Upper lobe of right lung (tissue), 1 donor: ENCODE measurements at places on chromosomes 2 and 18. TPM values are rescaled to one million over a fixed set of nuclear protein-coding genes. Genes with fewer than 3 reads are reported as not detected.
A peak's percentile ranks its signal among the peaks of the same experiment; 100 is the strongest.

DNA sequence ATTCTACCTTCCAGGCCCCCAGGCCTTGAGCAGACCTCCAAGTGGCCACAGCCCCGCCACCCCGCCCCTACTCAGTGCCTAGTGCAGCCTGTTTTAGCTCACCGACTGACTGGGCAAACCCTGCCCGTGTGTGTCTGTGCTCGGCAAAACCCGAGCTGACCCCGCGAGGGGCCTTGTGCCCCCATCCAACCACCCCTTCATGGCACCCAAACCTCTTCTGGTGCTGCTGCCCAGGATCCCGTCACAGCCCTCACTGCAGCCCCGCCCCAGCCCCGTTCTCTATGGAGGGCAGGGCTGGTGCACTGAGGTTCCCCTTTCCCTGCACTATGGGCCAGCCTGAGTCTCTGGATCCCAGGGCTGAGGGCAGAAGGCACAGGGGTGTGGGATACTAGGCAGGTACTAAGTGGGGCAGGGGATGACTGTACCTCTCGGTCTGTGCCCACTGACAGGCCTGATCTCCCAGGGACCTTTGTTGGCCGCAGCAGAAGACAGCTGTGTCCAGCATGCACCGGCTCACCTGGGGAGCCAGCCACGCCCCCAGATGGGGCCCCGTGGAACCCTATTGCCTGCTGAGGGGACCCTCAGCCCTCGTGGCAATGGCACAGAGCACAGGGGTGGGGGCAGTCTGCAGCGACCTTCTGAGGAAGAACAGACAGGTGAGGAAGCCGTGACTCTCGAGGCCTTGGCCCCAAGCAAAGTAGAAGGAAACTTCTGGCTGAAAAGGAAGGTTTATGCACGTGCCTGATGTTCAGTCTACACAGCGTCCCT is 69.9 kb upstream of the OTOS start:
- no peaks in the 10 kb centered on the region for H3K27me3 ChIP-seq
- H3K36me3 ChIP-seq, result no peaks in the 10 kb centered on the region
- no peaks in the 10 kb centered on the region for H3K4me1 ChIP-seq

GRCh38 chr2:144459937-144460336 is 60.0 kb downstream of the ZEB2 start:
- H3K27me3 ChIP-seq, result no peaks in the 10 kb centered on the region
- H3K4me1 ChIP-seq, result peaks cover 56% of the 10 kb centered on the region
- no peaks in the 10 kb centered on the region for H3K36me3 ChIP-seq
- H3K27ac ChIP-seq, result peak overlapping the region; percentile 59
- no peak overlapping the region for H3K4me3 ChIP-seq

The ASB18 gene
- not detected for total RNA-seq

- no peaks in the 10 kb centered on the region for H3K4me1 ChIP-seq
- no peaks in the 10 kb centered on the region for H3K27me3 ChIP-seq
- DNase-seq, result no peak
- no peaks in the 10 kb centered on the region for H3K36me3 ChIP-seq
These were observed 601.7 kb downstream of the NR4A2 start for GRCh38 chr2:155730804-155731203.

DNA sequence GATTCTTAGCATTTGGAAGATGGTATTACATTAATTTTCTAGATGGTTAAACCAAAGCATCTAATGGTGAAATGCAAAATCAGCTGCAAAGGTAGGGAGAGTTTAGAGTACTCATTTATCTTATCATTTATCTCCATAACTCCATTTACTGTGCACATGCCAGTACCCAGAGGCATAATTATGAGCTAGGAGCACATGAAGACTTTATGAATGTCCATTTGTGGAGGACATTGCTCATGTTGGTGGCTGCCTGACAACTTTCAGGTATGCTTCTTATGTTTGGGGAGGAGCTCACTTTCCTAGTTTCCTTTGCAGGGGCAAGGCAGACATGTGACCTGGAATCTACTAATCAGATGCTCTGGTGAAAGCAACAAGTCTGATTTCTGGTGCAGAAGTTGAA is 134.0 kb downstream of the NRP2 start:
- no peak for DNase-seq
- H3K36me3 ChIP-seq, result no peaks in the 10 kb centered on the region
- H3K4me1 ChIP-seq, result no peaks in the 10 kb centered on the region

DNA sequence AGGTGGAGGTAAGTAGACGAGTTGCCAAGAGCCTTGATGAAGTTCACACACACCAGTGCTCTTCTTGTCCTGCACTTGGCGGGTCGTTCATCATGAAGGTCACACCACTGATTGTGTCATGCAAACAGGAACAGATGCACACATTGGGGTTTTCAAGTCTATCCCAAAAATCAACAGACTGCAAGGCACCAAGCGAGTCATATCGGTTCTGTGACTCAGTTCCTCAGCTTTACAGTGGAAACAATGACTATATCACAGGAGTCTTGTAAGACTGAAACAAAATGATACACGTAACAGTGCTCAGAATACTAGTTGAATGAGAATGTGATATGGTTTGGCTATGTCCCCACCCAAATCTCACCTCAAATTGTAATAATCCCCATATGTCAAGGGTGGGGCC is 526.9 kb upstream of the ID2 start:
- no peaks in the 10 kb centered on the region for H3K36me3 ChIP-seq
- no peaks in the 10 kb centered on the region for H3K27me3 ChIP-seq
- H3K4me3 ChIP-seq, result no peak overlapping the region
- no peak for DNase-seq

- no peaks in the 10 kb centered on the region for H3K36me3 ChIP-seq
- H3K4me3 ChIP-seq, result no peak overlapping the region
- H3K27ac ChIP-seq, result no peak overlapping the region
- no peaks in the 10 kb centered on the region for H3K4me1 ChIP-seq
- no peak for DNase-seq
These were observed 310.6 kb downstream of the C1D start for GRCh38 chr2:67752199-67752598.

DNA sequence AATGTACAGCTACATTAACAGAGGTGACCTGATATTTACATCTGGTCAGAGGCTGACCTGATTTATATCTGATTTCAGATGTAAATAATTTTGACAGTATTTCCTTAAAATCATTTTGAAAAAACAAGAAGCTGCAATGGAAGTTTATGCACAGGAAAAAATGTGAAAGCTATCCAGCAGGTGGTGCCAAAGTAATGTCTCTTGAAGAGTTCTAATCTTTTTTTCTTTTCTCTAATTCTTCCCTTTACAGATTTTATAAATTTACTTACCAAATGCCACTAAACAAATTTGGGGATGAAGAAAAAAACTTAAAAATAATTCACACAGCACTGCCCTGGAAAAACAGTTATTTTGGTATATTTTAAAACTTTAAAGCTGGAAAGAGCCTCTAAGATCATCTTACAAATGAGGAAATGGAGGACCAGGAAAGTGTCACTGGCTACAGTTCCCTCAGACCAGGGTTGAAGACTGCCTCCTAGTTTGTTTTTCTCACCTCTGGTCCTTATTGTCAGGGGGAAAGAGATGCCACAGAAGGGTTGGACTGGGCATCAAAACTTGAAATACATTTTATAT is 16.4 kb upstream of the FBLN7 start:
- H3K36me3 ChIP-seq, result peaks cover 16% of the 10 kb centered on the region
- no peak overlapping the region for H3K4me3 ChIP-seq
- no peak overlapping the region for H3K27ac ChIP-seq

The KLHL41 gene
- 0.61 TPM for total RNA-seq

DNA sequence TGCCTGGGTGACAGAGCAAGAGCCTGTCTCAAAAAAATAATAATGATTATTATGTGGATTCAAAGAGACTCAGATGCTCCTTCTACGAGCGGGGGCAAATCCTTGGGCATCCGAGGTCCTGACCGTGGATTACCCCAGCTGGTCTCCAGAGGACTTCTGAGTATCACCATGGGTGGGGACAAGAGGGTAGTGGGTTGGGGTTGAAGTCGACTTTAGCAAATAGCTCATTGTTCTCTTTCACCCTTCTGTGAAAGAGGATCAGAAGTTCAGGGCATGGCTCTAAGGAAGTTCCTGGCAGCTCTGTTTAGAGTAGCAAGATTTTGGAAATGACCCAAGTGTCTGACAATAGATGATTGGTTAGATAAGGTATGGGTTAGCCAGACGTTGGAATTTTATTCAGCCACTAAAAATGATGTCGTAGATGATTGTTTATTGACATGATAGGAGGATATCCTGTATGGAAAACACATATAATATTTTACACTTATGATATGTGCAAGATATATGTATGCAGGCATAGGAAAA is 59.0 kb upstream of the SPRED2 start:
- H3K4me3 ChIP-seq, result no peak overlapping the region
- no peaks in the 10 kb centered on the region for H3K27me3 ChIP-seq
- H3K27ac ChIP-seq, result no peak overlapping the region
- no peaks in the 10 kb centered on the region for H3K4me1 ChIP-seq
- no peaks in the 10 kb centered on the region for H3K36me3 ChIP-seq
- DNase-seq, result no peak

The CNDP1 gene
- total RNA-seq, result not detected

The CYS1 gene
- 4.5 TPM for total RNA-seq

DNA sequence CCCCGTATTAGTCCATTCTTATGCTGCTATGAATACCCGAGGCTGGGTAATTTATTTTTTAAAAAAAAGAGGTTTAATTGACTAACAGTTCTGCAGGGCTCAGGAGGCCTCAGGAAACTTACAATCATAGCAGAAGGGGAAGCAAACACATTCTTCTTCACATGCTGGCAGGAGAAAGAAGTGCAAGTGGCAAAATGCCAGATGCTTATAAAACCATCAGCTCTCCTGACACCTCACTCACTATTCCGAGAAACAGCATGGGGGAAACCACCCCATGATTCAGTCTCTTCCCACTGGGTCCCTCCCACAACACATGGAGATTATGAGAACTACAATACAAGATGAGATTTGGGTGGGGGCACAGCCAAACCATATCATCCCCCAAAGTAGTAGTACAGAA is 2148.5 kb upstream of the PIK3C3 start:
- no peaks in the 10 kb centered on the region for H3K4me1 ChIP-seq
- no peaks in the 10 kb centered on the region for H3K27me3 ChIP-seq
- no peak overlapping the region for H3K27ac ChIP-seq
- no peak overlapping the region for H3K4me3 ChIP-seq
- no peaks in the 10 kb centered on the region for H3K36me3 ChIP-seq

- DNase-seq, result no peak
- H3K27me3 ChIP-seq, result no peaks in the 10 kb centered on the region
- no peak overlapping the region for H3K27ac ChIP-seq
- H3K4me3 ChIP-seq, result no peak overlapping the region
- no peaks in the 10 kb centered on the region for H3K4me1 ChIP-seq
These were observed 235.6 kb downstream of the CPS1 start for GRCh38 chr2:210792000-210792399.

DNA sequence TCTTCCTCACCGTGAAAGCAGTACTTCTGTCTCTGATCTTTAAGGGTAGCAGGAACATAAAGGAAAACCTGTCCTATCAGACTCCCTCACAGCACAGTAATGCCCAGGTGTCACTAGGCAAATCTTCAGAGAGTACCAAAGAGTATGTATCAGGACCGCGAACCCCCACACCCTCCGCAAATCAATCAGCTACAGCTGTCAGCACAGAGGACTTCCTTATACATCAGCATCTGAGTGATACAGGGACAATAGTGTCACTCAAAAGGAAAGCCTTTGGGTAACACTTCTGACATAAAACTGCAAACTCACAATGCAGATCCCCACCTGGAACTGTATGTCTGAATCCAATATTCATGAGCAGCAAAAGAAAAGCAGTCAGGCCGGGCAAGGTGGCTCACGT is 2.6 kb downstream of the AFG3L2 start:
- H3K27ac ChIP-seq, result no peak overlapping the region
- H3K27me3 ChIP-seq, result no peaks in the 10 kb centered on the region
- DNase-seq, result no peak
- H3K36me3 ChIP-seq, result peaks cover 2% of the 10 kb centered on the region

The GATA6 gene
- total RNA-seq, result 32.2 TPM

The VWA3B gene
- 0.17 TPM for total RNA-seq

GRCh38 chr18:9775178-9775577 is 67.1 kb downstream of the RAB31 start:
- H3K4me3 ChIP-seq, result no peak overlapping the region
- peak overlapping the region; percentile 42 for H3K27ac ChIP-seq

- H3K27ac ChIP-seq, result no peak overlapping the region
- no peak overlapping the region for H3K4me3 ChIP-seq
- no peak for DNase-seq
- H3K4me1 ChIP-seq, result peaks cover 16% of the 10 kb centered on the region
- no peaks in the 10 kb centered on the region for H3K36me3 ChIP-seq
These were observed 565.2 kb upstream of the ID2 start for GRCh38 chr2:8116661-8117060.

The ANKRD53 gene
- total RNA-seq, result 0.38 TPM
